ENCODE measurements at places on chromosomes 7 and 10.

DNA sequence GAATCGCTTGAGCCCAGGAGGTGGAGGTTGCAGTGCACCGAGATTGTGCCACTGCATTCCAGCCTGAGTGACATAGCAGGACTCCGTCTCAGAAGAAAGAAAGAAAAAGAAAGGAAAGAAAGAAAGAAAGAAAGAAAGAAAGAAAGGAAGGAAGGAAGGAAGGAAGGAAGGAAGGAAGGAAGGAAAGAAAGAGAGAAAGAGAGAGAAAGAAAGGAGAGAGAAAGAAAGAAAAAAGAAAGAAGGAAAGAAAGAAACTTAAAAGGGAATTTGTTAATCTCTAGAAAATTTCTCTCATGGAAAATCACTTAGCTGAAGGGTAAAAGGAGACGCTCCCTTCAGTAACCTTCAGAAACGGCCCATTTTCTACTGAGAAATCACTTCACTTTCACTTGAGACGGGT lies 279.5 kb upstream of the KLF6 start:
- no peak for DNase-seq

GRCh38 chr10:103541616-103542015 lies 48.1 kb downstream of the NEURL1 start:
- no peak for DNase-seq

- no peak for DNase-seq
Measured at GRCh38 chr7:21923658-21924057, 22.0 kb downstream of the CDCA7L start.

DNA sequence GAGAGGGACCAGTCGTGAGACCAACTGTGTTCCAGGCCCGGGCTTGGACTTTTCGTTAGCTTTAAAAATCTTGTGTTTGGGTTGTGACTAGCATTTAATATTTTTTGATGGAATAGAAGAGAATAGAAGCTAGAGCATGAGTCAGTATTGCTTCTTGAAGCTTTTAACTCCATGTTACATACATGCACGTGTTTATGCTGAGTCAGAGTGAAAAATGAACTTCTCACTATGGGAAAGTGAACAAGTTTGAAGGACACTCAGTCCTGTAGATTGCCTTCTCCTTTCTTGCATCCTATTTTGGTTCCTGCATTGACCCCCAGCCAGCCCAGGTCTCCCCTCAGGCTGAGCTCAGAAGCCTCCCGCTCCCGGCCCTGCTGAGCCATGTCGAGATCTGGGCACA lies 31.8 kb downstream of the GHRHR start:
- no peak for DNase-seq

- DNase-seq = no peak
Measured at GRCh38 chr10:44965104-44965503, 5.5 kb downstream of the RASSF4 start.

GRCh38 chr7:139479620-139480019 lies 3.9 kb downstream of the KLRG2 start:
- no peak for DNase-seq

DNA sequence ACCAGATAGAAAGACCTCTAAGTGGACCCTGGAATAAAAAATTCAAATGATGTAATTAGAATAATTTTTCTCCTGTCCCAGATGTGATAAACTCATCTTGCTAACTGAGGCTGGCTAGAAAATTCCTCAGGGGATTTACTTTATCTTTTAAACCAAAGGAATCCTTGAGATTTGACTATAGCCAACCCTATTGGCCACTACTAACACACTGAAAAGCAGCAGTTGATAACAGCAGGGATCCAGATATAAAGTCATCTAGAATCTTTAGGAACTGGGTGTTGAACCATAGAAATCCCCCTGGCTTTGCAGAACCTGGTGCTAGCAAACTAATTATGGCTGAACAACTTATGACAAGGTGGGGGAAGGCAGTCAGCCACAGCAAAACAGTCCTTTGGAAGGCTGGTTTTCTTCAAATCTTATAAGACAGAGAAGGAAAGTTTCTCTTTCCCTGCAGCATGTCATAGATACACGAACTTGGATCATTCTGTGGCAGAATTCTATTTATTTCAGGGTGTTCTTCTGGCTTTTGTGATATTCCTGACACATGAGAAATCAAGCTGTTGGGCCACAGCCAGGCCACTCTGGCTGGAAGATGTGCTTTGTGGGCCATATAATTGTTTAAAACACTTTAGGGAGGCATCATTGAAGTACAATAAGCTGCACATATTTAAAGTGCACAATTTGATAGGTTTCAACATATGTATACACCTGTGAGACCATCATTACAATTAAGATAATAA lies 643.6 kb downstream of the SORCS3 start:
- DNase-seq = no peak

DNA sequence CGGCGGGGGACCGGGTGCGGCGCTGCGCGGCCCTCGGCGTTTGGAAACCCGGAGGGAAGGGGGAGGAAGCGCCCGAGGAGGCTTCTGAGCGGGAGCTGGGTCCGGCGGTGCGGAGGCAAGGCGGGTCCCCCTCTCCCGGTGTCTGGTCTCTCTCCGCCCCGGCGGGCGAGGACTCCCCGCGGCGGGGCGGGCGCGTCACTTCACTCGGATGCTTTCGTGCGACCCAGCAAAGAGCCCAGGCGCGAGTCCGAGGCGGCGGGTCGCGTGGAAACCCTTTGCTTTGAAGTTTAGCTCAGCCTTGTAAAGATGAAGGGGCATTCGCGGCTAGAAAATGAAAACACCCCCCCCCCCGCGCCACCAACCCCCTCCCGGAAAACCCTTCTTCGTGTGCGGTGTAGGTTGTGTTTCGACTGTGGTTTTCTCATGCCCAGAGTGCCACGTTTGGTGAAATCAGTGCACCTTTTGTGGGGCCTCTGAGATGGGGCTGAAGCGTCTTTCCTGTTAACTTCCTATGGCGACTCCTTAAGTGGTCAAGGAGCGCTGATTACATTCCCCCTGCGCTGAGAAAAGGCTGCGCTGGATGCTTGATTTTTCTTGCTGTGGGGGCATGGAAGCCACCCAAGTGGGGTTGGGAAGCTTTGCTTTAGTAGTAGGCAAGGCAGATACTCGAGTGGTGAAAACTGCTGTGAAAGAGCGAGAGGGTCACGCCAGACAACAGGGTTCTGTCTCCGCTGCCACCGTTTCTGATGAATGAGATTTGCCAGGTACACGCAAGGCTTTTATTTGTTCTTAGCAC lies 876 bp downstream of the GNAI1 start:
- DNase-seq = peak; percentile 63

DNA sequence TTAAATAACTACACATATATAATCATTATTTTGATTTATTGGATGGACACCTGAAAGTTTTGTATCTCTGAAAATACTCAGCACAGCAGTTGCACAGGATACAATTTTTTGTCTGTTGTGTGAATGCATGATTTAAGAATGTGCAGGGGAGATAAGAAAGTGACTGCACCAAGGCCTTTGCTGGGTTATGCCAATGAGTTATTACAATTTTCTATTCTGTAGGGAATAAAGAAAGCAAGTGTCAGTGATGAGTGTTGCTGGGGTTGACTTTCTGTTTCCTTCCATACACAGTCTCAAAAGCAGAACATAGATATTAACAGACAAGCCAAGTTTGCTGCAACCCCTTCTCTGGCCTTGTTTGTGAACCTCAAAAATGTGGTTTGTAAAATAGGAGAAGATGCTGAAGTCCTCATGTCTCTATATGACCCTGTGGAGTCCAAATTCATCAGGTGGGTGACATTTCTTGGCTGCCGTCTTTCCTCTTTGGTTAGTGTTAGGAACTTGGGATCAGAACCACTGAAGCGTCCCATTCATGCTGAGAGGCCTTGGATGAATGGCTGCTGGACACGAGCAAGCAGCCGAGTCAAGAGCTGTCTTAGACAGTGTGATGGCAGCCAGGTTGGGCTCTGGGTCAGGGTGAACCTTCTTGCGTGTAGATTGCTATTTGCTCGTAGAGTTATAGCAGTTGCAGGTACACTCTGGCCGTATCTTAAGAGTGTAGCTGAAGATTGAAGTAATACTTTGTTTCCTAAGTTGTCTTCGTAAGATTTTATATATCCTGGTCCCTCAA lies 92.8 kb downstream of the DOCK1 start:
- DNase-seq = no peak

- no peak for DNase-seq
Measured at GRCh38 chr7:18889436-18889835, 228.0 kb downstream of the TWIST1 start.

DNA sequence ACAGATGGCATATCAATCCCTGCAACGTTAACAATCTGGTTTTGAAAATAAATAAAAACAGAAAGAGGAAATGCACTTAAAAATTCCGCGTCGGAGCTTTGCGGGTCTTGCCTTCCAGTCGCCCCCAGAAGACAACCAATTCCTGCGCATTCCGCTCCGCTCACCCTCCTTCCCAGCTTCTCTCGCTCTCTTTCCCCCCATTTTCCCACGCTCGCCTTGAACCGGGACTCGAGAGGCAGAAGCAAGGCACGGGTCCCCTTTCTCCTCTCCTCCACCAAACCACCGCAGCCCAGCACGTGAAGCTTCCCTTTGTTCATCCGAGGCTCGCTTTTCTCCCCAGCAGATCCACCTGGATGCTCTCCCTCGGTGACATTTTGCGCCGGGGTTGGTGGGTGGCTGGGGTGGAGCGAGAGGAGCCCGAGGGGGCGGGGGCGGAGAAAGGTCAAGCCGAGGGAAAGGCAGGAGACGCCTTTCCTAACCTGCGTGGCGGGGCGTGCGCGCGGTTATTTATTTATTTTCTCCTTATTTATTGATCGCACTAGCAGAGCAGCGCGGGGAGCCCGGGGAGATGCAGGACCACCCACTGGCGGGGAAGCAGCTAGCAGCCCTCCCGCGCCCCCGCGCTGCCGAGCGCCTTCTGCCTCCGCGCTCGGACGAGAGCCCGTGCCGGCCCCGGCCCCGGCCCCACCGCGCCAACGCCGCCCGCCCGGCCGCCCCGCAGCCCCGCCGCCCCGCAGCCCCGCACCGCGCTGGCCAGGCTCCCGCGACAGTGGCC lies at the start of gene KCND2:
KCND2 (plus strand) TSS at position 475 of the 775 bp plus-strand sequence.
- no peak for DNase-seq

DNA sequence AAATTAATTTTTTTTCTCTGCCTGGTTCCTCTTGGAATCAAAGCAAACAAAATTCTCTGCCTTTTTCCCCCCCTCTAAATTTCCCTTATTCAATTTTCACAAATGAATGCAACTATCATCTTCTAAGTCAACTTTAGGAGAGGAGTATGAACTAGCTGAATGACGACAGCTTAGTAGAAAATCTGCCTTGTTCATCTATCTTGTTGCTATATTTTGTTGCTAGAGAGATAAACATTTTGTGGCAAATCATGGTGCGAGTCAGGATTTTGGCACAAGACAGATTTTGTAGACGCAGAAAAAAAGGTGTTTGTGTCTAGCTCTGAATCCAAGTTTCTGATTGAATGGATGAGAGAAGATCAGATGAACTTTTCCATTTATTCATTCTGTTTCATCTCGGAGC lies 81.0 kb upstream of the FZD8 start:
- DNase-seq = no peak

GRCh38 chr7:11212816-11213215 lies 239.1 kb downstream of the PHF14 start:
- DNase-seq = no peak

DNA sequence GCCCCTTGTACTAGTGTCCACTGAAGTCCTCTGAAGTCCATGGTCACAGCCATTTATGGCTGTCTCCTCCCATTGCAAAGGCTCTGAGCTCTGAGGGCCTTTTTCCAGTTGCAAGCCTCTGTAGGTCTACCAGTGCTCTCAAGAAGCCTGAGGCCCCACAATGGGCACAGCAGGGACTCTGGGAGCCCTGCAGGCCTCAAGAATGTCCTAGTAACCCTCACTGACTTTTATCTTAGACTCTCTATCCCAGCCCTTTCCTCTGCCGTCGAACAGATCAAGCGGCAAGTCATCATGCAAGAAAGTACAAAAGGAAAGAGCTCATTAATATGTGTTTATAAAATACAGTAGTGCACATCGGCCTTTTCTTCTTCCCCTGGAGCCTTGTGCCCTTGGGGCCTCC lies 23.4 kb downstream of the VWA2 start:
- DNase-seq = no peak

GRCh38 chr10:117457071-117457810 lies 82.0 kb upstream of the PDZD8 start:
- no peak for DNase-seq

DNA sequence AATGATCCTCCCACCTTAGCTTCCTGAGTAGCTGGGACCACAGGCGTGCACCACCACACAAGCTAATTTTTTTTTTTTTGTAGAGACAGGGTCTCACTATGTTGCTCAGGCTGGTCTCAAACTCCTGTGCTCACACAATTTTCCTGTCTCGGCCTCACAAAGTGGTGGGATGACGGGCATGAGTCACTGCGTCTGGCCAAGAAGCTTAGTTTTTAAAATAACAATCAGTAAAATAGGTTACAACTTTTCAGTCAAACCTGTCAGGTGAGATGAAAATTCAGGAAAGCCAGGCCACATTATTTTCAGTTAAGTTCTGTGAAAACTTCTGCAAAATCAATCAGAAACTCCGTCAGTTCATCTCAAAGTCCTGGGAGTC lies 55.4 kb downstream of the FAM241B start:
- DNase-seq = no peak

- DNase-seq = no peak
Measured at GRCh38 chr10:107450056-107450455, 285.6 kb upstream of the SORCS1 start.

DNA sequence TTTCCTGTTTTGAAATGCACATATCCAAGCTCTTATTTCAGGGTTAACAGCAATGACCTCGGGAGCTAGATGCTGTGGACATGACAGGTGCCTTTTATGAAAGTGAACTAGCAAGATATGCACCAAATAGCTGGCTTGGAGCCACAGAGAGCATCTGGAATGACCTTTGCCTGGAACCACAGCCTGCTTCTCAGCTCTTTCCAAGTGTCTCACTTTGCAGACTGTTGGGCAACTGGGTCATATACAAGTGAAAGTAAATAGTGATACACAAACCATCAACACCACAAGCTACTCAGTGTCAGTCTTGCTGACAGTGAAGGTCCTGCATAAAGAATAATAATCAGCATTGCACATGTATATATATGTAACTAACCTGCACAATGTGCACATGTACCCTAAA lies 183.5 kb downstream of the RNF133 start:
- no peak for DNase-seq

GRCh38 chr10:102504179-102504975 lies 605 bp downstream of the SUFU start:
- peak; percentile 61 for DNase-seq

DNA sequence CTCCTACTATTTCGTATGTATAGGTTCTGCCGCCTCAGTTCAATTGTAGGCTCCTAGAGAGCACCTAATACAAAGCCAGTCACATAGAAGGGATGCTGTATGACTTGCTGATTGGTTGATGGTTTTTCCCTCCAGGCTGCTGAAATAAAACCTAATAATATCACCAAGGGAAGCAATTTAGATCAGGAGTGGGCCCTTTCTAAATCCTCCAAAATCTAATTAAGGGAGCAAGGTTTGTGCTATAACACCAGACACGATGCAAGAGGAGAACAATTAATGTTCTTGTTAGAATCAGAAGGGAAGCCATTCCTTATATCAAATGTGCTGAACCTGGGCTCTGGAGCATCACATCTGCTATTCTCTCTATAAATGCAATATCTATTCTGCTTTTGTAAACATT lies 42.0 kb upstream of the SLC13A1 start:
- DNase-seq = no peak

- peak; percentile 79 for DNase-seq
Measured at GRCh38 chr7:101363734-101364374, 1.2 kb downstream of the COL26A1 start.
